ENCODE measurements at places on chromosomes 7 and 10.

DNA sequence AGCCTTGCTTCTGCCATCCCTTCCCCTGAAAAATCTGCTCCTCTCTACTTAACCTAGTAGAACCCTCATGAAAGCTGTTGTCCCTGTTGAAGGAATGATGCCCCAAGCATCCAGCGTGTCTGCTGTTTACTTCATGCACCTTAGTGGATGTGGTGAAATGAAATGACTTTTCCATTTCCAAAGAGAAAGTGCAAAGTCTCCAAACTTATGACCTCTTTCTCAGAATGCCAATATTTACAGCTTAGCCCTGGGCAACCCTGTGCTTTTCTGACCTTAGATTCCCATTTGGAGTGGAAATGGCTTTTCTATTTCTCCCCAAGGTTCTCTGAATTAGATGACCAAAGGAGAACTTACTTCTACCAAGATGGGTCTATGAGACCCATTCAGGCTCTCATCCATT, 256.9 kb downstream of the KCNMA1 start:
- no peak for DNase-seq

- DNase-seq = no peak
These were observed 657.2 kb downstream of the INHBA start for GRCh38 chr7:41045556-41046123.

DNA sequence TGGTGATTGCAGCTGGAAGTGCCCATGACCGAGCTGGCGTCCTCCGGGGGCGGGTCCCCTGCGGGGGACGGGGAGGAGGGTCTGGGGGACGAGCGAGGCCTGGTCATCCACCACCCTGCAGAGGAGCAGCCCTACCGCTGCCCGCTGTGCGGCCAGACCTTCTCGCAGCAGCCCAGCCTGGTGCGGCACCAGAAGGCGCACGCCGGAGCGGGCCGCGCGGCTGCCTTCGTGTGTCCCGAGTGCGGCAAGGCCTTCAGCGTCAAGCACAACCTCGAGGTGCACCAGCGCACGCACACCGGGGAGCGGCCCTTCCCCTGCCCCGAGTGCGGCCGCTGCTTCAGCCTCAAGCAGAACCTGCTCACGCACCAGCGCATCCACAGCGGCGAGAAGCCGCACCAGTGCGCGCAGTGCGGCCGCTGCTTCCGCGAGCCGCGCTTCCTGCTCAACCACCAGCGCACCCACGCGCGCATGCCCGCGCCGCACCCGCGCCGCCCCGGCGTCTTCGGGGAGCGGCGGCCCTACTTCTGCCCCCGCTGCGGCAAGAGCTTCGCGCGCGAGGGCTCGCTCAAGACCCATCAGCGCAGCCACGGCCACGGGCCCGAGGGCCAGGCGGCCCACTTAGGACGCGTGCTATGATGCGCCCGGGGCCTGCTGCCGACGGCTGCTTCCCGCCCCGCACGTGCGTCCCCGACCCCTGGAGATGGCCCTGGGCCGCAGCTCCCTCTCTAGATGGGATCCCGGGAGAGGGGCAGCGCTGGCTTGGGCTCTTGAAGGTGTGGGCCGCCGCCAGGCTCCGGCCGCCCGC, 28.7 kb downstream of the ZNF775 start:
- DNase-seq = no peak

- DNase-seq = no peak
These were observed 22.1 kb downstream of the CYP17A1 start for GRCh38 chr10:102814873-102815661.

GRCh38 chr10:75230600-75231038, 5.1 kb downstream of the COMTD1 start:
- peak; percentile 74 for DNase-seq

- DNase-seq = no peak
These were observed 164.6 kb downstream of the ANKRD30A start for GRCh38 chr10:37289833-37290464.

DNA sequence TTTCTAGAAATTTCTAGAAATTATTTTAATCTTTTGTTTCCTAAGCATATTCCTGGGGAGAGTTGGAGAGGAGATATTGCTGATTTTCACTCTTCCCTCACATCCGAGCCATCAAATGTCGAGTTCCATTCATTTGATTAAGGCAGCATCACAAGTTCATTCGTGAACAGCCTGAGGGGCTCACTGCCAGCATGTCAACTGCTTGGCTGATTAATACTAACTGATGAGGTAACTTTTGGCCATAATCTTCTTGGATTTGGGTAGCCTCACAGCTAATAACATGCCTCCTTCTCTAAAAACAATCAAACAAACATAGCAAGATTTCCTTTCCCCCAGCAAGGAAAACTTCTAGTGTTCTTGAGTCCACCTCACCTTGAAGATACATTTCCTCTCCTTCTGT, 87.1 kb upstream of the AFAP1L2 start:
- no peak for DNase-seq

DNA sequence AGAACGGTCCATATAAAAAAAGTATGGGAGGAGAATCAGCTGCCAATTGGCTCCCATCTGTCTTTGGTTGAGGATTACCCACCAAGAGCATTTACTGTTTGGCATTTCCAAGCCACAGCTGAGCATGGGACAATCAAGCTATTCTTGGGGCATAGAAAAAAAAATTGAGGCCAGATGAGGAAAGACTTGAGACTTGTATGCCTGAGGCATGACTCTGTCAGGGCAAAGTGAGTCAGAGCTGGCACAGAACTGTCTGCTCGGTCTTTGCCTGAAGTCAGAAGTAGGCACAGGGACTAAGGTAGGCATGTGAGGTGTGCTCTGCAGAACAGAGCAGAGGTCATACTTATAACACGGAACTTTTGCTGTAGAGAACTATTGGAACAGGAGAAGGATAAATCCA, 126.5 kb upstream of the CHRM2 start:
- DNase-seq = no peak

Measured in progenitor cell of endocrine pancreas (in vitro differentiated cells).